LNCaP clone FGC (cell line): ENCODE measurements at places on chromosomes 4 and X.

DNA sequence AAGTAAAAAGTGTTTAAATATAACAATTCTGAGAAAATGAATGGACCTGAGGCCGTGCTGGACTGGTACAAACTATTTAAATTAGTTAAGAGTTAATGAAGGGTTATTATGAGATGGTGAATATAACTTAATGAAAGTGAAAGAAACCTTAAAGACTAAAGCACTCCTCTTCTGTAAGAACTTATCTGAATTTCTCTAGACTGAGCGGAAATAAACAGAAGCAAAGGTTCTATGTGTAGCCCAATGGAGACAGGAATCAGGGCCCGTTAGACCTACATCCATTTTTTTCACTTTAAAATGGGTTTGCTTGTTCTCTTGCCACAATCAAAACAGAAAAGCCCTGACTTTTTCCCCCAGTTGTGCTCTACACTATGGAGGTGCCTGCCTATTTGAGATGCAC is 14.9 kb downstream of the AMMECR1 start:
- no peak for DNase-seq

GRCh38 chr4:95362066-95362465 is 186.7 kb downstream of the UNC5C start:
- DNase-seq = no peak

- no peak for DNase-seq
Measured at GRCh38 chr4:142121448-142122350, 485.3 kb downstream of the IL15 start.

DNA sequence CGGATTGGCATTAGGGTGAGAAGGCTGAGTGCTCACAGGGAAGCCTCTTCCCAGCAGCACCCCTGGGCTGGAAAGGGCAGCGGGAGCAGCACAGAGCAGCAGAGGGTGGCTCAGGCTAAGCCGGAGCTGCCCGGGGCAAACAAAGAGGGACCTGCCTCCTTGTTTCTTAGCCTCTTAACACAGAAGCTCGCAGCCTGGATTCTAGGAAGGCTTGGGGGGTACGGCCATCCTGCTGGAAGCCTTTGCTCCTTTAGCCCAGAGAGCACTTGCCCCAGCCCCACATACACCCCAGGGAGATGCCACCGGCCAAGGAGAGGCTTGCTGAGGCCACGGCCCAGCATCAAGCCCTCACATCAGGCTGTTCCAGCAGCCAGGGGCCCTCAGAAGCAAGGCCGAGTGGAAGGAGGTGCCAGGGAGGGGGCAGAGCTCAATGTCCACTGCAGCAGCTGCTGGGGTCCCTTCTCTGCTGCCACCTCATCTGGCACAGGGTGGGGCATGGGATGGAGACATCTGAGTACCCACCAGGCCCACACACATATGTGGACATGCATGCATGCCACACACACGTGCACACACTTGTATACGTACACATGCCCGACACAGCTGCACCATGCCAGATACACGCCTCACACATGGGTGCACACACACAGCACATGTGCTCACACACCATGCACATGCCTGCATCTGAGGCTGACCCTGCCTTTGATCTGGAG is 20.3 kb upstream of the SPON2 start:
- no peak for DNase-seq

DNA sequence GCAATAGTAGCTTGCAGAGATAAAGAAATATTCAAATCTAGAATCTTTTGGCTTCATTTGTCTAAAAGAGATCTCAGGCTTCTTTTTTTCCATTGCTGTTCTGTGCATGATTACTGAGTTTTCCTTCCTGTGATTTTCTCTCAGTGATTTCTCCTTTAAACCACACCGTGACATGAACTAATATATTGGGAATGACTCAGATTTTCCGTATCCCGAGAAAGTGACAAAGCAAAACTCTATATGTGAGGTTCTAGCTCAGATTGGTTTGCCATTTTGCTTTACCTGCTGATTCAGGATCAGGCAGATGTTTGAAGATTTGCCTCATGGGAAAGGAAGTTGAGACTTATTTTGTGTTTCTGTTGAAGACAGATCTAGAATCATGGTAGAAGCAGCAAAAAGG is 59.4 kb downstream of the MTHFD2L start:
- no peak for DNase-seq

GRCh38 chrX:132508834-132509233 is 20.0 kb upstream of the MBNL3 start:
- no peak for DNase-seq

GRCh38 chrX:87338510-87338909 is 179.1 kb upstream of the KLHL4 start:
- peak; percentile 1 for DNase-seq

DNA sequence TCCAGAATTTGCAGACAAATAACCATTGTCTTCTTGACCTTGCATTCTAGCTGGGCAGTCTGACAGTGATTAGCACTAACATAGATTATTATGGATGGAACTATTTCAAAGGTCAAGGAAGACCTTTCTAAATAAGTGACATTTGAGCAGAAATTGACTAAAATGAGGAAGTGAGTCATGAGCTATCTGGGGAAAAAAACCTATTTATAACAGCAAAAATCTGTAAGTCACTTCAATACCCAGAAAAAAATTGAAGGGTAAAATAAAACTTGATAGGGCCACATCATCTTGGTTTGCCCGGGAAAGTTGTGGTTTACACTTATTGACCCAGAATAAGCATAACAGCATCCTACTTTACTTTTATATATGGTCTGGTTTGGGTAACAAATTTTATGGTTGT is 414.6 kb upstream of the HS3ST1 start:
- DNase-seq = no peak

- no peak for DNase-seq
Measured at GRCh38 chrX:50211510-50211909, 6.9 kb downstream of the CCNB3 start.

DNA sequence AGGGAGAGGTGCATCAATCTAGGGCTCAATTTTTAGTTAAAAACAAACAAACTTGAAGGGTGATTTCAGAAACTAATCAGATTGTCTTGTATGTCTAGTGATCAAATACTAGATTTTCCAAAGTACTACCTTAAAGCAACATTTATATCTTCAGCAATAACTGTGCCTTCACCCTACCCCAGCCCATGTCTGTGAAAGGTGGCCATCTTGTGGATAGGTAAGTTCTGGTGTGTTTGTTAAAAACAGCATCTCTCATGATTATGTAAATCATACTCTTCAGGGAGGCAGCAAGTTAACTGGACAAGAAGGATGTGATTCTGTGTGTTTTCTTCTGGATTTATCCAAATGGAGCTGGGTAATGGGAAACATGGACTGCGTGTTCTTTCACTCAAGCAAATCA is 81.4 kb upstream of the ACSL1 start:
- DNase-seq = no peak

DNA sequence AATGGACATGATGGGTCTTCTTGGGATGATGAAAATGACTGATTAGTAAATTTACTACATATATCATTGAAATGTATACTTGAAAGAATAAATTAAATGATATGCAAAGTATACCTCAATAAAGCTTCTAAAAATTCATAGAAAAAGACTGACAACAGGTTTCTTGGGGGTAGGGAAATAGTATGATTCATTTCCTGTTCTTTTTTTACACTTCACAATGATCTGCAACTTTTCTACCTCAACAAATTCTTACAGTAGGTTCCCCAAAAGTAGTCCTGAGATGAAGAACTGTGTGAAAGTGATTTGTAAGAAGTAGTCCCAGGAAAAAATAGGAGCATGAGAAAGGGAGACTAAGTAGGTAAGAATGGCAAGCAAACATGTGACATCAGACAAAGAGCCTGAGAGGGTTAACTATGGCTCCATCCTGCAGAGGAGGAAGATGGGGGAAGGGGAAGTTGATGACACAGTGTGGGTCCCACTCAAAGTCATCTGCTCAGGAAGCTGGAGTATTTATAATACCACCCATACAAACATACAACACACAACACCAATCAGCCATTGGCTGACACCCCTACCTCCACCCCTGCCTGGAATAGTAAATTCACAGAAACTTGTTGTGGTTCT is 73.9 kb downstream of the ARHGAP6 start:
- no peak for DNase-seq

DNA sequence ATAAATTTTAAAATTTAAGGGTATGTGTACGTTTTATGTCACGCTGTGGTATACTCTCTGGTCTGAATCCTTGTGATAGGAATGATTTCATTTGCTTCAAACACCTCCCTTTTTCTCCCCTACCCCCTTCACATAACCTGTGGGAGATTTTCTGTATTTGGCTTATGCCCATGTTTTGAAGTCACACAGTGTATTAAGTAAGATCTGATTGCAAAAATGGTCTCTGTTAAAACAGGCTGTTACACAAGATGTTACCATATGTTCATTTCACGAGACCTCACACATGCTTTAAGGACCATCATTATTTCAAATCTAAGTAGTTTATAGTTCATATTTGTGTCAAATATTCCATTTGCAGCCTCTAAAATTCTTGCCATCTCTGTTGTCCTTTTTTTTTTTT is 63.5 kb downstream of the TMEM131L start:
- DNase-seq = no peak

DNA sequence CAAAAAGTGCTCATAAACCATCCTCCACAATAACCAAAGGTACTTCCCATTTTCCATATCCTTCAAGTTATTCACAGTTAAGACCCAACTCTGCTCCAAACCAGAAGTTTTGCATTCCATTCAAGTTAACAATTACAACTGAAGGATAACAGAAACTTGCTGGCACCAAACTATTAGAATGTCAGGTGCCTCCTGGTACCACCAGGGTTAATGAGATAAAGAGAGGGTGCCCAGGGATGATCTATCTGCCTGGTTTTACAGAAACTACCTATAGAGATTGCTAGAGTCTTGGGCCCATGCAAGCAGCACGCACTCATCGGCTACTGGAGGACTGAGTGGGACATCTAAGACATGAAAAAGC is 114.6 kb downstream of the RBM47 start:
- DNase-seq = no peak

GRCh38 chrX:113470166-113470565 is 629.5 kb upstream of the AMOT start:
- DNase-seq = no peak

DNA sequence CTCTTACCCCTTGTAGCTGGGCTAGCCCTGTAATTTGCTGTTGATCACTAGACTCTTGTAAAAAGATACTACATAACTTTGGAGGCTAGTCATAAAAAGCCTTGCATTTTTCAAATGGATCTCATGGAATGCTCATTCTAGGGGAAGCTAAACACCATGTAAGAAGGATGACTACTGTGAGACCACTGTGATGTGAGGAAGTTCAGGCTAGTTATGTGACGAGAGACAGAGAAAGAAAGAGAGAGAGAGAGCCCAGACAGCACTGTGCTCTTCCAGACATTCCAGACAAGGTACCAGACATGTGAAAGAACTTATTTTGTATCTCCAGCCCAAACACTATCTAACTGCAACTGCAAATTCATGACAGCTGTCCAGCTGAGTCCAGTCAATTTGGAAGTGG is 404.6 kb upstream of the PITX2 start:
- DNase-seq = no peak

DNA sequence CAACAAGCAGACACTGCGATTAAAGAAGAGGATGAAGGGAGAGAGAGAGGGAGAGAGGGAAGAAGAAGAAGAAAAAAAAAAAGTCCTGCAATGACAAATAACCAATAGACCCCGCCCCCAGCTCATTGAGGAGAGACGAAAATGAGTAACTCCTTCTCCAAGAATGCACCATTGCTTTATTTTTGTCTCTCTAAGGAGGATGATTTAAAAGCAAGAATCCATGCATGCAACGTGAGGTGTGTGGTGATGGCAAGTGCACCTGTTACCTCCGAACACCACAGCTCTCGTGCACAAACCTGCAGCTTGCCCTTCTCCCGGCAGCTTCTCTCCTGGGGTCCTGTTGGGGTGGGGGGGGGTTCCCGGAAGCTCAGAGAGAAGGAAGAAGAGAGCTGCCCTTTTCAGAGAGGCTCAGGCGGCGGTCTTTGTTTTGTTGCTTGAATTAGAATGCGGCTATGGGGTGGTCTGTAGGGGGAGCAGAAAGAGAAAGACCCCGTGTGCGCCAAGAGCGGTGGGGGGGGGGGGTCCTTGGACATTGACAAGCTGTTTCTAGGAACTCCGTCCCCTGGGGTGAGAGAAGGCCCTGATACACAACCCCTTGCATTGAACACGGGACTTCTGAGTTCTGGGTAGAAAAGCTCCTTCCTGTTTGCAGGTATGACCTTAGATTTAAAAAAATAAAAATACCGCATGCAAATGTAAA is 100.7 kb downstream of the CRLF2 start:
- no peak for DNase-seq

DNA sequence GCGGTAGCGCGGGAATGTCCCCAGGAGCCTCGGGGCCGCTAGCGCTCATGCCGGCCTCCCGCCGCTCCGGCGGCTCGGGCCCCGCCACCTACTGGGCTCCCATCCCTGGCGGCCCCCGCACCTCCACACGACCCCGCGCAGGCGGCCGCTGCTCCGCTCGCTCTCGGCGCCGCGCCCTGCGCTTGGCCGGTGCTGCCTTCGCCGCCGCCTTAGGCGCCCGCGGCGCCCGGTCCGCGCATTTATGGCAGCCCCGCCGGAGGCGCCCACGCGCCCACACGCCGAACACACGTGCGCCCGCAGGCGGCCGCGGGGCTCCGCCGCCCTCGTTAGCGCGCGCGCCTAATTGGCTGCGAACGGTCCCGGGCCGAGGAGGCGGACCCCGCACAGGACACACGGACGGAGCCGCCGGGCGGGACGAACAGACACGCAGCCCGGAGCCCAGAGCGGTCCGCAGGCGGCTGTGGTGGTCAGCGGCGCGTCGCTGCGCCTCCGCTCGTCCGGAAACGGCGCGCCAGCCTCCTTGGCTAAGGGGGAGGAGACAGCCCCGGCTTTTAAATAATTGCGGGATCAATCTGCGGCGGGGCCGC is at the start of gene NKX1-1:
Gene NKX1-1, minus strand, starts transcription at position 49 of the 587 bp plus-strand sequence. Its CDS starts 0 bp downstream, at position 49.
- DNase-seq = no peak

DNA sequence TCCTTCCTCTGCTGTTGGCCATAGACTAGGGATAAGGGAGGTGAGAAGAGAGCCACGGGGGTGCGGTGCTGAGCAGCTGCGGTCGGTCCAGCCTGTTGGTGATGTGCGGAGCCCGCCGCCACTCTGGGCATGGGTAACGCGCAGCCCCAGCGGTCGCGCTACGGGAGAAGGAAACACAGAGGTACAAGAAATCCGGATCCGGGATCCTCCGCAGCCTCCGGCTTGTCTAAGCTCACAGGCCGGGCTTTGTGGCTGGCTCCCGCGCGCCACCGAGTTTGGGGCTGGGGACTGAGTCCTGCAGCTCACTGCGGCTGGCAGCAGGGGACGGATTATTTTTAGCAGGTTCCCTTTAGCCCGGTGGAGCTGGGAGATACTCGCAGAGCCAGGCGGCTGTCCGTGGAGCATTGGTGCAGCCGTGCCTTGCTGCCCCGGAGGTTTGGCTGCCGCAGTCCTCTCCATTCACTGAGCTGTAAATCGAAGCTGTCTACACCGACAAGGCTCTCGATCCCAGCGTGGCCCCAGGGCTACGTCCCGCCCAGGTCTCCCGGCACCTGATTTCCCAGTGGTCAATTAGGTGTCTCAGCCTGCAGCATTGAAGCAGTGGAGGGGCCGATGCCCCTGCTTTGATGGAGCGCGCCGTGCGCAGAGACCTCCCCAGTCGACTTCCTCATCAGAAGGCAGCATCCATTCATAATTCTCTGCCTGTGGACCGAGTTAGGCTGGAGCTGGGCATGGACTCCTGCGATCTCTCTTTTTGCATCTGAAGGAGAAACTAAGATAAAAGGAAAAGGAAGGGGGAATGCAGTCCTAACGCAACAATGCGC is 81.9 kb upstream of the SCML1 start:
- no peak for DNase-seq
